ENCODE measurements at places on chromosomes 6 and 20. TPM values are rescaled to one million over a fixed set of nuclear protein-coding genes. Genes with fewer than 3 reads are reported as not detected.
A peak's percentile ranks its signal among the peaks of the same experiment; 100 is the strongest.

The SLC52A3 gene
- not detected for total RNA-seq

The PGC gene
- not detected for total RNA-seq

DNA sequence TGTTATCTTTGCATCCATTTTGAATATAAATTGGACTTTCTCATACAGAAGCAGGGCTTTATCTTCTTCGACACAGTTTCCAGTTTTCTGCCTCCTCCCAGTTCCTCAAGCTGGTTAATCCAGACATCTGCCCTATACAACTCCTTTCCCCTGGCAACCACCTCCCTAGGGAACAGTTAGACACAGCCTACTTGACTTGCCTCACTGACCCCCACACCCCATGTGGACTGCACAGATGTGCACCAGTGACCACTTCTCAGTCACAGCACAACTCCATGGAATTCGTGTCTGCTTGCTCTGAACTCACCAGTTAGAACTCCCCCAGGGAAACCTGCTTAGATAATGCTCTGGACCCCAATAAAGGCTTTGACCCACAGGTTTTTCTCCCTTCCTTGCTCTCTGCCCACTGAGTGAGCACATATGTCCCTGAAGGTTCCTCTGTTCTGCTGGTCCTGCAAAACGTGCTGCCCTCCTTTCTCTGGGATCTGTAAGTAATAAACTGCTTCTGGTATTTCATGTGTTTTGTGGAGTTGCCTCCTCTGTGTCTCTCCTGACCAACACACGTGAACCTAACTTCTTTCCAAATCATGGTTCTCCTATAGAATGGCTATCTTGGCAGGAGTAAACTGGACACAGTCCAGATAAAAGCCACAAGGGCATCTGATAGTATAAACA, 351.2 kb downstream of the CD83 start:
- DNase-seq, result peak; percentile 38
- peak overlapping the region; percentile 45 for H3K4me3 ChIP-seq
- peak overlapping the region; percentile 63 for H3K27ac ChIP-seq

GRCh38 chr6:10595731-10596664, 74.8 kb downstream of the GCNT2 start:
- no peak overlapping the region for H3K27ac ChIP-seq
- H3K27me3 ChIP-seq, result peaks cover 6% of the 10 kb centered on the region
- no peak overlapping the region for H3K4me3 ChIP-seq
- DNase-seq, result no peak

- no peak for DNase-seq
- H3K36me3 ChIP-seq, result no peaks in the 10 kb centered on the region
- H3K4me1 ChIP-seq, result peaks cover 2% of the 10 kb centered on the region
- no peak overlapping the region for H3K27ac ChIP-seq
Observed at GRCh38 chr6:119871520-119871919, 522.0 kb upstream of the MAN1A1 start.

- no peak overlapping the region for H3K27ac ChIP-seq
- H3K36me3 ChIP-seq, result no peaks in the 10 kb centered on the region
- DNase-seq, result no peak
- H3K4me3 ChIP-seq, result no peak overlapping the region
Observed at GRCh38 chr6:112701201-112701600, 354.1 kb downstream of the RFPL4B start.

DNA sequence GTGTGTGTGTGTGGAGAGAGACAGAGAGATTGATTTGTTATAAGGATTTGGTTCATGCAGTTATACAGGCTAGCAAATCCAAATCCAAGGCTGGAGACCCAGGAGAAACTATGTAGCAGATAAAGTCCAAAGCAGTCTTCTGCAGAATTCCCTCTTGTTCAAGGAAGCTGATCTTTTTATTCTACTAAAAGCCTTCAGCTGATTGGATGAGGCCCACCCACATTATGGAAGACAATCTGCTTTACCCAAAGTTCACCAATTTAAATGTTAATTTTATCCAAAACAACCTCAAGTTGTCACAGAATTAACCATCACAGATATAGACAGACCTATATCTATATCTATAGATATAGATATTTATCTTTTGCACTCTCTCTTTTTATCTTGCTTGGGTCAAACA, 67.0 kb downstream of the TPBG start:
- H3K4me1 ChIP-seq, result no peaks in the 10 kb centered on the region
- peaks cover 1% of the 10 kb centered on the region for H3K27me3 ChIP-seq
- no peak overlapping the region for H3K4me3 ChIP-seq
- H3K27ac ChIP-seq, result no peak overlapping the region
- no peak for DNase-seq

The FAM162B gene
- not detected for total RNA-seq

The PHF3 gene
- 38.7 TPM for total RNA-seq

The ADGRB3 gene
- total RNA-seq, result 7.3 TPM

The DLL1 gene
- total RNA-seq, result 34.3 TPM

The PACRG gene
- not detected for total RNA-seq

- DNase-seq, result no peak
- peaks cover 29% of the 10 kb centered on the region for H3K27me3 ChIP-seq
- peaks cover 3% of the 10 kb centered on the region for H3K36me3 ChIP-seq
- no peaks in the 10 kb centered on the region for H3K4me1 ChIP-seq
- H3K27ac ChIP-seq, result no peak overlapping the region
Observed at GRCh38 chr20:40695214-40695613, 6.2 kb upstream of the MAFB start.

GRCh38 chr6:66558189-66558588, 851.2 kb upstream of the EYS start:
- no peaks in the 10 kb centered on the region for H3K4me1 ChIP-seq
- H3K36me3 ChIP-seq, result peaks cover 11% of the 10 kb centered on the region
- H3K27ac ChIP-seq, result no peak overlapping the region
- no peaks in the 10 kb centered on the region for H3K27me3 ChIP-seq
- no peak for DNase-seq

The PNPLA1 gene
- total RNA-seq, result not detected

GRCh38 chr6:138012682-138013081, 94.5 kb downstream of the PERP start:
- no peak overlapping the region for H3K27ac ChIP-seq
- no peaks in the 10 kb centered on the region for H3K36me3 ChIP-seq
- H3K4me1 ChIP-seq, result no peaks in the 10 kb centered on the region
- no peaks in the 10 kb centered on the region for H3K27me3 ChIP-seq
- no peak for DNase-seq

DNA sequence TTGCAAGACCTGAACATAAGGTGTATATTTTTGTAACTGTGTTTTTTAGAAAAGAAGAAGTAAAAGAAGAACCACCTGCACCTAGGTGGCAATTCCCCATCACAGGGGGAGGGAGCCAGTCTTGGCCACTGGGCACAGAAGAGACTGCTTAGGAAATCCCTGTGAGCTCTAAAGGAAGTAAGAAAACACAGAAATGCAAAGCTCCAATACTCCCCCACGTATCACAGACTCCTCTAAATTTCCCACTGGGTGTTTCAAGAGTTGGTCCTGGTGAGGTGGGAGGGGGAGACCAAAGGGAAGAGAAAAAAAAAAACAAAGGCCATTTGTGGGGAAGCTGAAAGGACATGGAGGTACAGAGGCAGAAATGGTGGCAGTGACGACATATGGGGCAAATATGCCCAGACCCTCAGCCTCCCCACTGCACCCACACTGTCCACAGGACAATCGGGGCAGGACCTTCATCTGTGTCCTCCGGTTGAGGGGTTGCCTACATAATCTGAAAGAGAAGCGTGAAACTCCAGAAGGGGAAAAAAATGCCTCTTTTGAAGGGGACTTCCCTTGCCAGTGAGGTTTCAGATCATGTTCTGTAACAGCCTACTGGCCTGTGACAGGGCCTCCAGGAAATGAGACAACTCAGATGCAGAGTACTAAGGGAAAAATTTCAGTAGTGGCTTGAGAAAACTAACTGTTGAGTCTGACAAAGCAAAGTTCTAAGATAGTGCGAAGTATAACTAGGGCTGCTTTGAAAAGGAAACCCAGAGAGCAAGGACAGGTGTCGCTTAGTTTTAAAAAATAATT, 226.2 kb upstream of the MARCKS start:
- peaks cover 15% of the 10 kb centered on the region for H3K4me1 ChIP-seq
- H3K27me3 ChIP-seq, result no peaks in the 10 kb centered on the region
- H3K36me3 ChIP-seq, result no peaks in the 10 kb centered on the region
- no peak for DNase-seq
- no peak overlapping the region for H3K27ac ChIP-seq
- H3K4me3 ChIP-seq, result no peak overlapping the region

- no peak overlapping the region for H3K4me3 ChIP-seq
- no peak for DNase-seq
- no peak overlapping the region for H3K27ac ChIP-seq
- H3K4me1 ChIP-seq, result no peaks in the 10 kb centered on the region
- peaks cover 7% of the 10 kb centered on the region for H3K27me3 ChIP-seq
- H3K36me3 ChIP-seq, result no peaks in the 10 kb centered on the region
Observed at GRCh38 chr6:157287923-157288322, 35.4 kb downstream of the TMEM242 start.

The HLA-E gene
- 18.1 TPM for total RNA-seq

GRCh38 chr6:39231521-39232243, 2.4 kb upstream of the KCNK5 start:
- H3K36me3 ChIP-seq, result no peaks in the 10 kb centered on the region
- no peak overlapping the region for H3K4me3 ChIP-seq
- DNase-seq, result no peak
- peak overlapping the region; percentile 83 for H3K27ac ChIP-seq
- peaks cover 8% of the 10 kb centered on the region for H3K27me3 ChIP-seq
- H3K4me1 ChIP-seq, result peaks cover 4% of the 10 kb centered on the region

The PSORS1C1 gene
- total RNA-seq, result not detected

The SCGN gene
- total RNA-seq, result 1.2 TPM

DNA sequence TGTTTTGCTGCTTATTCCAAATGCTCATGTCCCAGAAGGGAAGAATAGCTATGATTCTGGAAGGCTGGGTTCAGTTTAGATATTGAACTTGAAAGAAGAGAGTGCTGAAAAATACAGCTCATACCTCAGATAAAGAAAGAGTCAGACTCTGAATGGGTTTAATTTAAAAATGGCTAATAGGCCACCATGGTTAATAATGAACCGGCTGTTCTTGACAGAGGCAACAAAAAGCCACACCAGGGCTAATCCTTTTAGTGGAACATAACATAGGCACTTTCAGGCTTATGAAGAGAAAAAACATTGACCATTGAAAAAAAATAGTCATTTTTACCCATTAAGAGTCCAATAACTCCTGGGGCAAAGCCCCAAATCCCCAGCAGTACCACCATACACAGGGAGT, 59.4 kb downstream of the TNFRSF21 start:
- H3K4me1 ChIP-seq, result peaks cover 20% of the 10 kb centered on the region
- DNase-seq, result no peak
- H3K27me3 ChIP-seq, result no peaks in the 10 kb centered on the region
- H3K4me3 ChIP-seq, result no peak overlapping the region
- no peak overlapping the region for H3K27ac ChIP-seq

DNA sequence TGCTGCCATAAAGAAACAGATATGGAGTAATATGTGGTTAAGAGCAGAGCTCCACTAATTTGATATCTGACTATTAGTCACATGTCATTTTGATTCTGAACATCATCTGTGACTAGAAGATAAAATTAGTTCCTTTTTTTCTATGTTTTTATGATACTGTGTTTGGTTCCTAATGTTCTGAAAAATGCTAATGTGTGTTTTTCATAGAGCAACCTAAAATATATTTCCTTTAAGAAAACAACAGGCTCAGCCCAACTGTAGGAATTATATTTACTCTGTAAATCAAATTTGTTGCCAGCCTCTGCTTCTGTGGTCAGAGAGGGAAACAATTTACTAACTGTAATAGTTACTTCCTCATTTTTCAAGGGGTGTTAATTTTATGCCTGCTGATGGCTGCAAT, 33.3 kb upstream of the TXLNB start:
- H3K27ac ChIP-seq, result no peak overlapping the region
- peaks cover 12% of the 10 kb centered on the region for H3K4me1 ChIP-seq
- H3K4me3 ChIP-seq, result no peak overlapping the region
- H3K27me3 ChIP-seq, result peaks cover 2% of the 10 kb centered on the region

GRCh38 chr6:20642441-20642840, 108.2 kb downstream of the CDKAL1 start:
- no peaks in the 10 kb centered on the region for H3K36me3 ChIP-seq
- H3K27me3 ChIP-seq, result no peaks in the 10 kb centered on the region
- no peak overlapping the region for H3K4me3 ChIP-seq
- no peak for DNase-seq
- H3K27ac ChIP-seq, result no peak overlapping the region
- H3K4me1 ChIP-seq, result peaks cover 4% of the 10 kb centered on the region
